Right renal pelvis (tissue), 4 donors: ENCODE measurements at places on chromosomes 7 and 10. TPM values are rescaled to one million over a fixed set of nuclear protein-coding genes. Genes with fewer than 3 reads are reported as not detected.

GRCh38 chr10:13000431-13000830, 1.1 kb downstream of the CCDC3 start:
- no peak for DNase-seq

DNA sequence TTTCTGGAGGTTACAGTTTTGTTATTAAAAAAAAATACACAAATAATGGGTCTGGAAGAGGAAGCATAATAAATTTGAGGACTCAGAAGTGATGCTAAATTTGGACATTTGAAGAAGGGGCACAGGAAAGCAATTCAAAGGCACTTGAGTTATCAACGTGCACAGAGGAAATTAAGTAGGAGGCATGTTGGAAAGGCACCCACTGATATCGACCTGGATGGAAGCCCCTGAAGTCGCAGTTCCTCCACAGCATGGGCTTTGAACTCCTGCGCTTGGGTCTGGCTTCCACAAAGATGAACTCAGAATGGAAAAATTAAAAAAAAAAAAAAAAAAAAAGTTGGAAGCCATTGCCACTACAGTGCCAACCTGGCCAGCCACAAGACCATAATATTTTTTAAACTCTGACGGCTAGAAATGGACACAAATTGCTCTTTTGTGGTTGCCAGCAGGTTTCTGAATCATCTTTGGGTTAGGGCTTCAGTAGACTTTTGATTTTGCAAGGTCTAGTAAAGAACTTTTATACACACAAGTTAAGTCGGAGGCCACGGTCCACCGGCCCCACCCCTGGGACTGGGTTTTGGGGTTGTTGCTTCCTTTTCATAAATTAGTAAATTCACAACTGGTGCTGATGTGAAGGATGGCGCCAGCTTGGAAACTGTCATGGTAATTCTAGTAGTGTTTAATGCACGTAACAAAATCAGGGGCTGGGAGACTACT, 21.6 kb downstream of the JCAD start:
- no peak for DNase-seq

DNA sequence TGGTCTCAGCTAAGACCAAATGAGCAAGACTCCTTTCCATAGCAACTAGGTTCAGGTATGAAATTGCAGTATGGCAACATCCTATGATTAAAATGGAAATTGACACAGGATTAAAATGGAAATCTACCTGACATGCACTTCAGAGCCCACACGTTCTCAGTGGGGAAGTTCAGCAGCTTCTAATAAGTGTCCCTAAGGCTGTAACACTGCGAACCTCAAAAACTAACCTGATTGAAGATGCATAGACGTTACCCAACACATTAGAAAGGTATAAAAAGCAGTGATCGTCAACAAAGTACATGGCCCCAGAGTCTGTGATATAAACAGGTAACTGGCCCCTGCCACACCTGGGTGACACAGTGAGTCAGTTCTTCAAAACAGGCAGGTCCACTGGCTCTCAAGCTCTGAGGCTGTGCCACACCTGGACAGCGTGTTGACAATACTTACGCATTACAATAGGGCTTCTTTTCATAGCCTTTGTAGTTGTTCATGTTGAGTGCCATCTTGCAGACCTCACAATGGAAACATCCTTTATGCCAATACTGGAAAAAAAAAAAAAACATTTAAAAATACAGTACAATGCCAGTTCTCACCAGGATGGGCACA, 274.9 kb upstream of the NEBL start:
- DNase-seq = no peak

TMEM213 gene
- 49.6 TPM for polyA plus RNA-seq

LRRD1 gene
- polyA plus RNA-seq = 0.60 TPM

CRTAC1 gene
- polyA plus RNA-seq = 19.1 TPM

- no peak for DNase-seq
These were observed 136.0 kb downstream of the PHF14 start for GRCh38 chr7:11109659-11110058.

EGR2 gene
- polyA plus RNA-seq = 0.70 TPM

DNA sequence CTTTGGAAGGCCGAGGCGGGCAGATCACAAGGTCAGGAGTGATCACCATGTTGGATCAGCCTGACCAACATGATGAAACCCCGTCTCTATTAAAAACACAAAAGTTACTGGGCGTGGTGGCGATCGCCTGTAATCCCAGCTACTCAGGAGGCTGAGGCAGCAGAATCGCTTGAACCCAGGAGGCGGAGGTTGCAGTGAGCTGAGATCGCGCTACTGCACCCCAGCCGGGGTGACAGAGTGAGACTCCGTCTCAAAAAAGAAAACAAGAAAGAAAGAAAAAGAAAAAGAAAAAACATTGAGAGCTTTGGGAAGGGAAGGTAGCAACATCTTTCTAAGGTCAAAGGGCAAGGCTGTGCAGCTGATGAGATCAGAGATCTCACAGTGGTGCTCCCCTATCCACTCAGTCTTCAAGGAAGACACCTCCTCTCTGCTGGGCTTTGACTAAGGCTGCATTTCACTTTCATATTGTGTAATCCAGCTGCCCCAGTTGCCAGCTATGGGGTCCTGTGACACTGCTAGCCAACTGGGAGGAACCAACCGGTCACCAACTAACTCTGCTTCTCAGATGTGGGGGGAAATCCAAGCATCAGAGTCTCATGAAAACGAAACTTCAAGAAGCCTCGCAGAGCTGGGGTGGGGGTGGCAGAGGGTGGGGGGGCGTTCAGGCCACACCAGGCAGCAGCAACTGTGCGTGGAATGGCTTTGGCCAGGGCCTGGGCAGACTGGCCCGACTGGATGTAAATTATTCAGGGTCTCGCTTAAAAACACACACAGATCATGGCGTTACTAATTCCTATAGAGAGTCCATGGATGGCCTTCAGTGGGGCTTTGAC, 1.5 kb downstream of the IL15RA start:
- no peak for DNase-seq

GRCh38 chr7:80630608-80631405, 7.6 kb upstream of the CD36 start:
- no peak for DNase-seq

NUTM2E gene
- polyA plus RNA-seq = 1.8 TPM

DNA sequence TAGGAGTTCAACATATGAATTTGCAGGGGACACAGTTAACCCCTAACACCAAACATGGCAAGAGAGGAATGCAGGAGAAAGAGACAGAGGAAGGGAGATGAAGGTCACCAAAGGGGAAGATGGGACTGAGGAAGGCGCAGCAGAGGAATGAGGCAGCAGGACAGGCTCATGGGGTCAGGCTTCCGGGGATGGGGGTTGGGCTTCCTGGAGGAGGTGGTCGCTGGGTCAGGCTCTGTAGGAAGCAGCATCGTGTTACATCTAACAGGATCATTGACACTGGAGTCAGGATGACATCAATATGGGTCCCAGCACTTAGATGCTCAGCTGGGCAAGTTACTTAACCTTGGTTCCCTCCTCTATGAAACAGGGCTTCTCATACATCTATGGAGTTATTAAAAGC, 113.2 kb downstream of the NPTX2 start:
- no peak for DNase-seq

DNA sequence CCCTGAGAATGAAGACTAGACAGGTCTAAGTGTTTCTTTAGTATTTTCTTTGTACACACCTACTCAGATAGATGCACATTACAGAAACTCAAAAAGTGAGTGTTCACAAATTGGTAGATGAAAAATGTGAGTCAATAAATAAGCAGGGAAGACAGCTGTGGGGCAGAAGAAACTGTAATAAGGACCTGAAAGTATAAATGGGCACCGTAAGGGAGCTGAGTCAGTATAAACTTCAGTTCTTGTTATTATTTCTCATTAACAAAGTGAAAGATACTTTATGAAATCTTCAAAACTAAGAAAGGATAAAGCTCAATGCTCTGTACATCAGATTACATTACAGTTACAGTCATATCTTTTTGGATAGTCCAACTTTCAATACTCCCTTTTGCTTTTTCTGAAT, 2.5 kb downstream of the MTPN start:
- no peak for DNase-seq

TAS2R41 gene
- not detected for polyA plus RNA-seq

DNA sequence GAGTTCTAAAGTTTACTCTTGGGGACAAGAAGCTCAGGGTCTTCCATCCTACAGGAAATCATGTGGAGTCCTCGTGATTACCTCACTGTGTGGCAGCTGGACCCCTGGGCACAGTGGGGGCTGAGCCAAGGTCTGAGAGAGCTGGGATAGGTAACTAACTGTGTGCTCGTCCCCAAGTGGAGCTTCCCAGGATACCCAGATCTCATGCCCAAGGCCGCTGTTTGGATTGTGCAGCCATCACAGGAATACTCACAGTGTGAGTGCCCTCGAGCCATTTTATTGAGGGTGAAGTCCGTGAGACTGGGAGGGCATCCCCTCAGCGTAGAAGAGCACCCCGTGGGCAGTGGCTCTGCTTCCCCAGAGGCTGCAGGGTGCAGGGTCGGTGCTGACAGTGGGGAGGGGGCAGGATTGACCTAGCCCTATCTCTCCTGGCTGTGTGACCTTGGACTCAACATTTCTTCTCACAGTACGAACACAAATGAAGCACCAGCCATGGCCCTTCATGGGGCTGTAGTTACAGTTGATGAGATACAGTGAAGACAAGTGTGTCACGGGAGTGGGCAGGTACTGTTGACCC, 69.6 kb upstream of the LEP start:
- no peak for DNase-seq

NRP1 gene
- 156 TPM for polyA plus RNA-seq

GOLGA7B gene
- 0.28 TPM for polyA plus RNA-seq

- DNase-seq = no peak
These were observed 1.4 kb upstream of the ASIC3 start for GRCh38 chr7:151046603-151047573.

DNA sequence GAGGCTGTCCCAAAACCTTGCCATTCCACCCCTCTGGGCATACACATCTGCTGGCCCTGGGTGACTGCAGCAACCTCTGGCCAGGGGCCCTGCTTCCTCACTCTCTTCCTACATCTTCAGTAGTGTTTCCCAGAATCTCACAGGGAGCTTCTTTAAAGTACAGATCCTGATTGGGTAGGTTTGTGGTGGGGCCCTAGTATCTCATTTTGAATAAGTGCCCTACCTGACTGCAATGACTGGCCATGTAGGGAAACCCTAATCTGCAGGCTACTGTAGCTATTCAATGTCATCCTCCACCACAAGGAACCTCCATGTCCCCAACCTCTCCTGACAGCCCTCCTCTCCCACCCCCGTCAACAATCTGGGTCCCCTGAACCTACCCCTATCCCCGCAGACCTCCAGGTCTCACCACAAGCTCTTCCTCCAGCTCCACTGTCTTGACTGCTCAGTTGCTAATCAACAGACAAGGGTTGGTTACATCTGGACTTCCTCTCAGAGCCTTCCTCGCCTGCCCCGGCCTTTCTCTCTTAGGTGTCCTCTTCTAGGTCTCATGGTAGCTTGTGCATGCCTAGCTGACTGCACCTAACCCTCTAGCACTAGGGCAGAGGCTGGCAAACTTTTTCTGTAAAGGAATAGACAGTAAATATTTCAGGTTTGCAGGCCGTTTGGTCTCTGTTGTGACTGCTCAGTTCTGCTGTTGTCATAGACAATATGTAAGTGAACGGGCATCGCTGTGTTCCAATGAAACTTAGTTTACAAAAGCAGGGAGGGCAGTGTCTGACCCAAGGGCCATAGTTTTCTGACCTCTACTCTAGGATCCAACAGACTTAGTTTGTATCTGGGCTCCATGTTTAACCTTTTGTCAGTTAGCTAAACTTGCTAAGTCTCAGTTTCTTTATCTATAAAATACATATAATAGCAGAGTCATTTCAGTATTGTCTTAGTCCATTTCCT, 121.1 kb downstream of the AOAH start:
- DNase-seq = no peak

C10orf67 gene
- 1.4 TPM for polyA plus RNA-seq

PLAU gene
- 11.9 TPM for polyA plus RNA-seq

DNA sequence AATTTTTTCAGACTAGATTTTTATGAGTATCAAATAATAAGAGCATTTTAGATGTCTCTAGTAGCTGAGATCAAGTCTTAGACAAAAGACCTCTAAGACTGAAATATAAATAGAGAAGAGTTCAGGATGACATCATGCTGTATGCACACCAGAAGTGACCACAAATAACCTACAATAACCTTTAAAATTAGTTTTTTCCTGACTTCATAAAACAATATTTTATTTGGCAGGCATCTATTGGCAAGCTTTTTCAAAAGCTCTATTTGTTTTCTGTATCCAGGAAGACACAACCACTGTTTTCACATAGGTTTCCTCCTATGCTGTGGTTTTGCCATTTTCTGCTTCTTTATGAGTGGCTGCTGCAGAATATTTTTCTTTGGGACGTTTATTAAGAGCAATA, 359.1 kb downstream of the CRPPA start:
- no peak for DNase-seq

DNA sequence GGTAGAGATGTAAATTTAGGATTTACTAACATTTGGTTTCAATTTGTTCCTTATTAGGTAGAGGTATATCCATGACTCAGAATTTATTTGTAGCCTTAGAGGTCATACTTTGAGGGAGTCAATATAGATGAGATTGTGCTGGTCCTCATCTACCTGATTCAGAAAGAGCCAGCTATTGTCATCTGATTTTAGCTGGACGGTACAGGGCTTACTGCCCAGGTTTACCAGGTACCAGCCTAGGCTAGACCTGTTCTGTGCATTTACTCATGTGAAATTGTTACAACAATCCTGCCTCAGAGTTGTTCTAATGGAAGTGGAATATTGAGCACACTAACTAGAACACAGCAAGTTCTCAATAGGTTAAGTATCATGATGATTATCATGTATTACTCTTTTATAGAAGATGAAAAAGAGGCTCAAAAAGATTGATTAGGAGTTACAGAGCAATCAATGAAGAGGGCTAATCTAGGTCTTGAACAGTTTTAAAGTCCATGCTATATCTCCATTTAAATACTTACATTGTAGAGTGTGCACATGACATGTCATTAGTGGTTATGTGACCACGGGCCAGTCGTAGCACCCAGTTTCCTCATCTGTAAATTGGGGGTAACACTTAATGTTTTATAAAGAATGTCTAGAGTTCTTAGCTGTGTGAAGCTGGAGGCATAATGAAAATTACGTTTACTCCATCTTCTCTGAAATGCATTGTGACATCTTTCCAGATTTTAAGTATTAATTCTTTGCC, 42.1 kb downstream of the TRIM24 start:
- no peak for DNase-seq

DNA sequence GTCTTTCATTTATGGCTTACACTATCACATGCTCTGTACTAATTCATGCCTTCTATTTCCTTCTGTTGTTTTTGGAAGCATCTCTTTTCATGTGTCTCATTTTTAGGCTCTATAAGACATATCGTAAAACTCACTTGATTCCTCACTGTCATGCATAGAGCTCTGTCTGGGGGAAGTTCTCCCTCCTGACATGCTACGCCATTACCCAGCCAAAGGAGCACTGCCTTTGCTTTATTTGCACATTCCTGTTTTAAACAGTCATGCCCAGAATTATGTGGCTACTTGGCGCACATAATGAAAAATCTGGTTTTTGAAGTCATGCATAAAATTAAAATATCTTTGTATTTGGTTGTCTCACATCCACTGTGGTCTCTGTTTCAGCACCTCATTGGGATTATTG, 17.6 kb upstream of the AKR1C3 start:
- no peak for DNase-seq

HTR5A gene
- not detected for polyA plus RNA-seq

- DNase-seq = no peak
These were observed 279.0 kb downstream of the KCNMA1 start for GRCh38 chr10:77358656-77359055.

AKR1C4 gene
- not detected for polyA plus RNA-seq
